AG09309 (cell line): ENCODE measurements at places on chromosomes 6 and 20.

- no peak for DNase-seq
Measured at GRCh38 chr20:57391439-57392301, 474 bp downstream of the RBM38 start.

DNA sequence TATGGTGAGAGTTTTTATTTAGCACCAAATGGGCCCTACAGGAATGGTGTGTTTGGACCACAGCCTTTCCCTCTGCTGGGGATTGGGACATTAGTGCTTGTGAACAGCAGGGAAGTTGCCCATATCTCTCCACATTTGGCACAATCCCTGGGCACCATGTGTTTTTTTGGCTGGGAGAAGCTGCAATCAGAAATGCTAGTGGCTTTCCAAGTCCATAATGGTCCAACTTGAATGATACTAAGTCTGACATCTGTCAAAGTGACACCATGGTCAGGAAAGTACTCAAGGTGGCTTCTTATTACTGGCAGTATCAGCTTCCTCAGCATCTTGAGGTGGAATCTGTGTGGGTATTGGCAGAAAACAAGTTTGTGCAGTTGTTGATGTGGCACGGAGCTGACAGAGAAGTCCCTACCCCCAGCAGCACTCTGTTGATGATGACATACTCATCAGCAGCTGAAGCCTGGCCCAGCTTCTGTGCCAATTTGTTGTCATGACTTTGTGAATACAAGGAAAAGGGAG is 53.0 kb downstream of the SASH1 start:
- no peak for DNase-seq

DNA sequence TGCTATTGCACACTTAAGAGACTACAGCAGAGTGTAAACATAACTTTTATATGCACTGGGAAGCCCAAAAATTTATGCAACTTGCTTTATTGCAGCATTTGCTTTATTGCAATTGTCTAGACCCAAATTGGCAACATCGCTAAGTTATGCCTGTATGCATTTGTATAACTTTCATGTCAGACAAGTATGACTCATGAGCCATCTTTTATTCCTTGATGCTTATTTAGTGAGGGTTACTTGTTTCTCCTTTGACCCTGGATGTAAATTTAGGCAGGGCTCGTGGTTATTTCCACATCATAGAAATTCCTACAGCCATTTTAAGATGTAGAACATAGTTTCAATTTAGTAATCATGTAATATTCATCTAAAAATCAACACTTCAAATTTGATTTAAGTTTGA is 130.3 kb upstream of the LY86 start:
- no peak for DNase-seq

DNA sequence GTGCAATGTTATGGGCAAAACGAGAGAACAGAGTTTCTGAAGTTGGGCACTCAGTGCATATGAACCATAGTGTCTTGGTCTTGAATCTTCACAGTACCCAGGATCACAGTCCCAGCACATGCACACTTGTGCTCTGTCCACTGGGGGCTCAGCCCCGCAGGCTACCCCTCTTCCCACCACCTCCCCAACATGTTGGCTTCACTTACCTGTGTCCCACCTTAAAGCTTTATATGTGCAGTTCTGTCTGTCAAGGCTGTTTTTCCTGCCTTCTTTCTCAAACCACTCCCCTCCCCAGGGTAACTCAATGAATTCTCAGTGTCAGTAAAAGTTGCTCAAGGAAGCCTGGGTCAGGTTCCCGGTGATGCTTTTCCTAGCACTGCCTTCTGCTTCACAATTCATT is 129.9 kb downstream of the DOK5 start:
- no peak for DNase-seq

- DNase-seq, result peak; percentile 41
Measured at GRCh38 chr6:121951918-121952379, 447.5 kb upstream of the HSF2 start.

DNA sequence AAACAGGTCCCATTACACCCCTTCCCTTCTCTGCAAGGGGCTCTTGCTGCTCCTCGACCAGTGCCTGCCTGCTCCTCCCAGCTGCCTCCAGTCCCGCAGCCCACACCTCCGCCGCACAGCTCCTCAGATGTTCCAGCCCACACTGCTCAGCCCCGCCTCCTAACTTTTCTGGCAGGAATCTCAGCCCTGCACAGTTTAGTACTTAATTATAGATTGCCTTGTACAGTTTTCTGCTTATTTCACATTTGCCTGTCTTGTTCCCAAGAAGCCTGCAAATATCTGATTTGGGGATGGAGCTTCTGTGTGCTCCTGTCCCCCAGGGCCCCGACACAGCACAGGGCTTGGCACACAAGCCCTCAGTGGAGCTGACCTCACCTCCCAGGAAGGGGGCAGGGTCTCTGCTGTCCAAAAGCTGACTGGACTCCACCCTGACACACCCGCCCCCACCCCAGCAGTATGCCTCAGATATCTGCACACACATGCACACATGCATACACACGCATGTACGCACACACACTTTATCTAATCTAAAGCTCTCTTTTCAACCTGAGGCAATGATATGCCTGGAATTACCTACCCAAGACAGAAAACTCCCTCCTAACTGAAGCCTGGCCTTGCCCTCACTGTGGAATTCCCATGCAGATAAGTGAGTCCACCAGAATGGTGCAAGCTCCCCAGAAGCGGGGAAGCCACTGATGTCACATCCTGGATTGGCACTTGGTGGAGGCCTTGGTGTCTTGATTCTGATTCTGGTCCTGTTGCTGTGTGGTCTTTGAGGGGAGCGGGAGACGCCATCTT is 1.2 kb upstream of the PNPLA1 start:
- DNase-seq, result no peak

DNA sequence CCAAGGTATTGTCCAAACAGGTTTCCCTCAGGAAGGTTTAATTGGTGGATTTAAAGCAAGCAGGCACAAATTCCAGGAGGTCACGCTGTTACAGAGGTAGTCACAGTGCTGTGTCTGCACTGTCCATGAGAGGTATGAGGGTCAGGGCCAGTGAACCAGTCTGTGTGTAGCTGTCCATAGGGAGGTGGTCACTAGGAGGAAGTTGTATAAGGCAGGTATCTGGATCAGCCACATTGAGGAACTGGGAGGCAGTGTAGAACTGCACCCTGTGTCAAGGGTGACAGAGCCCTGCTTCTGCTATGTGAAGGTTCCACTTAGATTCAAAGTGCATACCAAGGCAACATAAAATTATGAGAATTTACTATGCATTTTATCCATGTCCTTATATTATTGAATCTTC is 73.3 kb downstream of the MAP3K4 start:
- no peak for DNase-seq

GRCh38 chr6:53009056-53009455 is 14.0 kb upstream of the GSTA4 start:
- no peak for DNase-seq

DNA sequence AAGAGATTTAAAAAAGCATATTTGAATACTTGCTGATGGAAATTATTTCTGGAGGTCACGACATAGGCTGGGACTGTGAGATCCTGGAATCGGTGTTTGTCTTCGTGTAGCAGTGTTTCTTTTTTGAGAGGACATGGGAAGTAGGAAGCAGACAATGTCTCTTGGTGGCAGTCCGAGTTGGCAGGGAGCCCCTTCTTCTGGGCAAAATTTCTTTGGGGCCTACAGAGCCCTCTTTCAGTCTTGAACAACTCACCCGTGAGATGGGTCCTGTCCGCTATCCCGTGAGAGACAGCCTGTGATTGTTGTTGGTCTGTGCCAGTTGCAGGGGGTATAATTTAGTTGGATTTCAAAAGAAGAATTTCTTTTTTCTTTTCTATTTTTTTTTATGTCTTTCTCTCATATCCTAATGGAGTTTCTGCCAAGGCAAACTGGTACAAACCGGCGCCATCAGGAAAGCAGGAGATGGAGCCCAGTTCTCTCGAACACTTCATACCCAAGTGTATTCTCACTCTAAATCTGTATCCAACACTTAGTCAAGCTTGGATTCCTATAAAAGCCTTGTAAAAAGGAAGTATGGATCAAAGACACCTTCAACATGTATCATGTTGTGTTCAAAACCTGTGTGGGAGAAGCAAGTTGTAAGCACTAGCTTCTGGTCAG is 785.1 kb downstream of the MAFB start:
- no peak for DNase-seq

DNA sequence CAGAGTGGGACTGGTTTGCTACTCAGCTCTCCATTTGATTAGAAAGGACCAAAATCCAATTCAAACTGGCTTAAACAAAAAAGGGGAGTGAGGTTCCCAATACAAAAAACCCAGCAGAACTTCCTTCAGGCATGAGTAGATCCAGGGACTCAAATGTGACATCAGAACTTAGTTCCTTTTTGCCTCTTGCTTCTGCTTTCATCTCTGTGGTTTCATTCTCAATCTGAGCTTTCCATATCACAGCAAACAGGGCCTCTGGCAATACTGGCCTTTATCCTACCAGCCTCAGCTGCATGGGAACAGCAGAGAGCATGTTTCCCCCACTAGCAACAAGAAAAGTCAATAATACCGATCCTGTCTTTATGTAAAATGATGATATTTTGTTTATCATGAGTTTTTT is 28.6 kb upstream of the PRELID3B start:
- no peak for DNase-seq

- DNase-seq, result no peak
Measured at GRCh38 chr6:167831281-167831828, 4.6 kb downstream of the AFDN start.

DNA sequence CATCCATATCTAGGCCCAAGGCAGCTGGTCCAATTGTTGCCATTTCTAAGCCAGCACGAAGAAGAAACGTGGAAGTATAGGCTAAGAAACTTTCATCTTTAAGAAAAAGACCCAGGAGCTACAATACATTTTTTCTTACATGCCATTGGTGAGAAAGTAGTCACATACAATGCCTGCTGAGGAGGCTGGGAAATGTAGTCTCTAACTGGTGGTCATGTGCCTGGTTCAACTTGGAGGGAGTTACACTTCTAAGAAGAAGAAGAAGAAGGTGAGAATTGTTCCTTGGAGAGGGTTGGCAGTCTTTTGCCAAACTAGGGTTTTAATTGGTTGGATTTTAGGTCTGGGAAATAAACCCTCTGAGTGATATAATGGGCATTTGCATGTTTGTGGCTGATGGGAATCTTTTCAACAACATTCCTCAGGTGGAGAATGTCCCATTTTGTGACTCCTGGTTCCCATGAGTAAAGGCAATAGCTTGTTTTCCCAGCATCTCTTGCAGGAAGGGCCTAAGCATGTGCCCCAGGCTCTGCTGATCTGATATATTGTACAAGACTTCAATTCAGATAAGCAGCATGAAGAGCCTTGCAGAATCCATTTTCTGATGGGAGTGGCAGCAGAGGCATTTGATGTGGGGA is 47.0 kb upstream of the PREP start:
- DNase-seq, result no peak

DNA sequence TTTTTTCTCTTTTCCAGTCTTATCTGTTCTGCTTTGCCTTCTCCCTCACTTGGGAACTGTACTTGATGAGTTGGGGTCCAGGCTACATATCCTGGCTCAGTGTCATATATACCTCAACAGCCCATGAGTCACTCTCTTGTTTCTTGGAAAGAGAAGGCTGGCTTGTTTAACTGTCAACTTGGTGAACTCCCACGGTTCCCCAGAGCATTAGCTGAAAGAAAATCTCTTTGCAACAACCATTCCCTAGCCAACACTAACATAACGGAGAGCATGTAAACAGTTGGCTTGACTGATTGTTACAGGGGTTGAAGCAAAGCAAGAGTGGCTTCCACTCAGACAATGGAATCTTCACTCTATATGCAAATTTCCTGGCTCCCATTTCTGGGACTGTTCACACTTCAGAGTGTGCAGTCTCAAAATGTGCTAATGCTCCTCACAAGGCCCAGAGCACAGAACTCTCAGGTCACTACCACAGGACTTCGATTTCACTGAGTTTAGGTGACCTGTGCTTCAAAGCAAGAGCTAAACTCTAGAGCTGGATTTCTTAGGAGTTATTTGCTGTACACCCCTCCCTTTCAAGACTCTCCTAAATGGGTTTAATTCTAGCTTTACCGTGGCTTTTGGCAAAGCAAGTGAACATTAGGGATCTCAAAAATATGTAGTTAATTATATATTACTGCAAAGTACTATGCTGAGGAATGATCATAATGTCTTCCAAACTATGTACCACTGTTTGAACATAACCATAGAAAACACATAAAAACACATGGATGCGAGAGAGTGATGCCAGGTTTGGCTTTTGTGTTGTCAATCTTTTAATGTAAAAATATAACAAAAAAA is 609.8 kb downstream of the RFPL4B start:
- DNase-seq, result peak; percentile 42

DNA sequence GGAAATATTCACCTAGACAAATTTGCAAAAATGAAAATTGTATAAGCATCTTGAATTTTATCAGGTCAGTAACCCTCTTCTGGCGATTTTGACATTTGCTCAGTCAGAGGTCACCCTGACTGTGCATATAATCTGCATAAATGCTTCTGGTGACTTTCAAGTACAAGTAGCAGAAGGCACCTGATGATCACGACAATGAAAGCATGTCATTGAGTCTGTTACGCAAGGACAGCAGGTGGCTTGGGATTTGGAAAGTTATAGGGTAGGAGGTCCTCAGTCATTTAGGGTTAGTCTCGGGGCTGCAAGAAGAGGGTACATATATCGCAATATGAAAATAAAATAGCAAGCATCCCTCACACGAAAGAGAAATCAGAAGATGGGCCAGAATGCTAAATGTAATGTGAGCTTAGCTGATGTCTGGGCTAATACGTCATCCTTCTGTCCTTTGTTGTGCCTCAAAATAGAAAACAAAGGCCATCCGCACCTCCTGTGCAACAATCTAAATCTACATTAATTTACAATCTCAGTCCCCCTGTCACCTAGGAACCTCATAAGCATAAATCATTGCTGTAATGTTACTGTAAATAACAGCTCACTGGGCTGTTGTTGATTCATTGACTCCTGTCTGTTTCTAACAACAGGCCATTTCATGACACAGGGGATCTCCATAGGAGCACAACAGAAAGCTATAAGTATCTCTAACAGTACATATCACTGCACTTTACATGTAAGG is 155.2 kb upstream of the RSPO3 start:
- DNase-seq, result no peak

- peak; percentile 96 for DNase-seq
Measured at GRCh38 chr6:11315743-11316437, 83.4 kb upstream of the NEDD9 start.

DNA sequence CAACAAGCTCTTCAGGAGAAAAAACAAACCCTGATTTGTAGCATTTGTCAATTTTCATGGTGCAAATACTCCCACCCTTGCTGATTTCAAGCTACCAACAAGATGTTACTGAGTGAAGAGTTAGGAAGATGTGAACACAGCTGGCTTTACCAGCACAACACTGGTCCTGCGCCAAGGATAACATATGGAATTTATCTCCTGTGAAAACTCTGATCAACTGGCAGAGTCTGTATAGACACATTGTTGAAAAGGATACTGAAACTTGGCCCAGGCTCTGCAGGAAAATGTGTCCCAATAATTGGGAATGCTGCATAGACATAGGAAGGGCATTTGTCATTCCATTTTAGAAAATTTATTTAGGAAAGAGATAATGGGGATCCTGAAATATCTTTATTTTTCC is 29.0 kb downstream of the OTOR start:
- no peak for DNase-seq
